MM.1S (cell line): ENCODE measurements at places on chromosomes 2 and 18.

DNA sequence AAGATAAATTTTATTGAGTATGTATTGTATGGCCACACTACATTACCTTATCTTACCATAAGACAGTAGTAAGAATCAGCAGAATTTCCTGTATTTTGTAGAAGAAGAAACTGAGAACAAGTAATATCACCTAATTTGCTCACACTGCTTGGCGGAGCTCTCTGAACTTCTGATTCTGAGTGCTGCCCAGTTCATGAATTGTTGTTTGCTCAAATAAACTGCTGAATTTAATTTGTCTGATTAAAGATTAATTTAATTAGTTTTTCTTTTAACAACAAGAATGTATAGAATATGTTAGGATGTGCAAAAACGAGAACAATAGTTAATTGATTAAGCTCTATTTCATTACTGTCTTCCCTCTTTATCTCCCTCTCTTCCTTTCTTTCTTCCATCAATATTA, 100.1 kb upstream of the ERBB4 start:
- DNase-seq, result no peak

- DNase-seq, result no peak
Measured at GRCh38 chr2:237440819-237441281, 26.9 kb upstream of the COL6A3 start.

DNA sequence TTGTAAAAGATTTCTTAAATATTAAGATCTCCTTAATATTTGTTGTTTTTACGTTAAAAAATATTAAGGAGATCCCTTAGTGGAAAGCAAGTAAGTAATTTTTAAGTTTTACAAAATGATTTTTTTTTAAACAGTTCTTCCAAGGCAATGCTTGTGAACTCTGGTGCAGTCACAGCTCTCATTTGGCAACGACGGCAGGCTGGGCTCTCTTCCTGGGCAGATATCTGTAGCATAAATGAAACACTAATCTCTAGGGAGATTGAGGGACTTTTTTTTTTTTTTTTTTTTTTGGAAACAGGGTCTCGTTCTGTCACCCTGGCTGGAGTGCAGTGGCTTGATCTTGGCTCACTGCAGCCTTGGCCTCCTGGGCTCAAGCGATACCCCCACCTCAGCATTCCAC, 38.5 kb downstream of the GORASP2 start:
- DNase-seq, result no peak

DNA sequence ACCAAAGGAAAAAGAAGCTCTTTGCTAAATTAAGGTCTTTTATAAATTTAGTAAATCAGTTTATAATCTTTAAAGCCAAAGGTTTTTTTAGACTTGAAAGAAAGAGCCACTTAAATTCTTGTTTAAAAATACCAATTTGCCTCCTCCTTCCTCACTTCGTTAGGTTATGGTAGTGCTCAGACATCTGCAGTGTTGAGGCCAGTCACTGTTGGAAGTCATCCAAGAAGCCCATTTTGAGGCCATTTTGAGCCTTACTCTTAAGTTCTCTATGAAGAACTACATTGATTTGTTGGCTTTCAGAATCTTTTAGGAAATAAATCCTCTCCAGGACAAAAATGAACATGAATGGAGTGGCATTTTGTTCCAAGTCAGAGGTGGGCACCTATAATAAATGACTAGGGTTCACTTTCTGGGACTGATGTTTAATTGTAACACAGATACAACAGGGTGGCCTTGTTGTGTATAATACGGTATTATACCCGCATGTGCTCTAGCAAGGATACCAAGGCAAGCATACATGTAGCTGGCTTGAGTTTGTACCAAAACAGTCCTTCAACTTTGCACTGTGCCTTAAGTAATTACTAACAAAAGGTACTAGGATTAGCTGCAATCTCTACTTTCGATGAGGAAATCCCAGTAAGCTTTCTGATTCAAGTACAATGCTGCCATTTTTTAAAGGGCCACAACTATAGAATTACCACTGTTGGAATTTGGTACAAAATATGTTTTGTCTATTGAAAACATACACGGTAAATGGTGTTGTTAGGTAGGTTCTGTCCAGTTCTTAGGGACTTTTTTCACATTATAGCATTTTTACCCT, 22.8 kb downstream of the SLC66A3 start:
- peak; percentile 18 for DNase-seq

GRCh38 chr2:17813742-17814473, 2.4 kb upstream of the MSGN1 start:
- DNase-seq, result peak; percentile 44

GRCh38 chr2:118048401-118048800, 34.5 kb upstream of the CCDC93 start:
- DNase-seq, result no peak

DNA sequence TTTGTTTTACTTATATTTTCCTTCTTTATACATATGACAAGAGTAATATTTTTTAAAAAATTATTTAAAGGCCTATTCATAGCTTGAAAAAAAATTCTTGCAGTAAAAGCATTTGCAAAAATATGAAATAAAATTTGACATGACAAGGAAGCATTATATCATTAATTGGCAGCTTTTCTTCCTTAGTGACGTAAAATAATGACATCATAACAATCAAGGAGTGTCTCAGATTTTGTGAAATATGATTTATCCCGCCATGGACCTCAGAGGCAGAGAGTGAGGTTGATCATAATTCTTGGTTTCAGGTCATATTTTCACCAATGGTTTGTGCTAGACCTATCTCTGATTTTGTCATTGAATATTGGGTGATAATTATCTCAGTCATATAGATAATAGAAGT, 176.0 kb downstream of the MIB1 start:
- no peak for DNase-seq

DNA sequence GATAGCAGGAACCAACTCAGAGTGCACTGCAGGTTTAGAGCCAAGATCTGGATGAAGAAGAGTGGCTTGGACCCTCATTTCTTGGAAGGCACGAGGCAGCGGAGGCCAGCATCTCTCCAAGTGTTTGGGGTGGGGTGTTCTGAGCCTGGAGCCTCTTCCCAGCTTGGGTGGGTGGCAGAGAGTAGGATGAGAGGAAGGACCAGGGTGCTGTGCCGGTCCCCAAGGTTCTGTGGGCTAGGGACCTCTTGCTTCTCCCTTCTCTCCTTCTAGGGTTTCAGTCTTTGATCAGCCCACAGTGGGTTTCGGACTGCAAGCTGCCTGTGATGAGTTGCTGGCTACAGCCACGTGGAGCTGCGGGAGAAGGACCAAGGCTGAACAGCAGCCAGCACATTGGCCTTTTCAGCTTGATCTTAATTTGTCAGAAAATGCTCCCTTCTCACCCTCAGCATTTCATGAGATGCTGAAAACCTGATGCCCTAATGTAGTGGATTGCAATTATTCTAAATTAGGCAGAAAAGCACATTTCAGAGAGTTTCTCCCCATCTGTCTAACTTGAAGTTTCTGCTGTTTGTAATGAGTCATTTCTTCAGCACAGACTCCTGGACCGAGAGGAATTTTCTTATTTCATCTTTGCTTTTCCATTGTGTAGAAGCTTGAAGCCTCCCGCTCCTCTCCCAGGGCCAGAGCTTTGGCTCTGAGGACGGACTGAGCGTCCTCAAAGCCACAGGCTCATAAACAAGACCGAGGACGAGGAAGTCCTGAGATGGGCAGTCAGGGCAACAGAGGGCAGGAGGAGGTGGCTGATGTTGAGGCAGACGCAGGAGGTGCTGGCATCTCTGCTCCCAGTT, 99.1 kb upstream of the HDAC4 start:
- no peak for DNase-seq

DNA sequence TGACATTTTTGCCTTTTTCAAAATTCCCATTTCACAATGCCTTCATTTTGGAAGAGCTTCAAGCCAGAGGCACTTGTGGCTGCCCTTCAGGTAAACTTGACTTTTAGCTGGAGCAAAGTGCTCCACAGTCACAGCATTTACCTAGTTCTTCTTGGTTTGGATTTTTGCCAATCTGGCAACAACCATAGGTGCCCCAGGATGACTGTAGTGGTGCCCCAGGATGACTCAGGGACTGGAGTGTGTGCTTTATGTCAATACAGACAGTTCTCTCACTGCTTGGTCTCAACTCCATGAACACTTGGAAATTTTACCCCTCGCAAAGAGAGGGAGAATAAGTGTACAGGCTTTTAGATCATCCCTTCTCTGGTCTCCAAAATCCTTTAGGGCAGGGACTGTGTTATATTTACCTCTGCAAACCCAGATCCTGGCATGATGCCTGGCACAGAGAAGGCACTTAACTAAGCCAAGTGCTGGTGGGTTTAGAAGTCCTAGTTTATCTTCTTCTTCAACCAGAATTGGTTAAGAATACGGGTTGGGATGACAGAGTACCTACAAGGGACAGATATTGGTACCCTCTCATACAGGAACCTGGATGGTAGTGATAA, 15.3 kb upstream of the PTPN4 start:
- DNase-seq, result no peak

DNA sequence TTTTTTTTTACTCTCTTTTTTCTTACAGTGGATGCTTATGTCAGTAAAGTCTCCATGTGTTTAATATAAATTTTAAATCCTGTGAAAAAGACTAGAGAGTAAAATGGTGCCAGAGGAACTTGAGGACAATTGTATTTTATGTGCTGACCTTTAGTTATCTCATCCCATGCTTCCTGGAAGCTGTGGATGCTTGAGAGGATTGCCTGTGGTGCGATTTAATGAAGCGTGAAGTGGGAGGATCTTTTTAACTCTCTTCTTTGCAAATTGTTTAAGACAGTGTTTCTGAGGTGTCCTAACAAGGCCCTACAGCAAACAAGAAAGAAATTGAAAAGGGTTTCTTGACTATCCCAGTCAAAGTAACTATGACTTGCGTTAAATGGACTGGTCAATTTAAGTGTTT, 84.2 kb downstream of the DTNA start:
- DNase-seq, result no peak

- DNase-seq, result no peak
Measured at GRCh38 chr2:30764021-30764800, 43.0 kb downstream of the CAPN13 start.

DNA sequence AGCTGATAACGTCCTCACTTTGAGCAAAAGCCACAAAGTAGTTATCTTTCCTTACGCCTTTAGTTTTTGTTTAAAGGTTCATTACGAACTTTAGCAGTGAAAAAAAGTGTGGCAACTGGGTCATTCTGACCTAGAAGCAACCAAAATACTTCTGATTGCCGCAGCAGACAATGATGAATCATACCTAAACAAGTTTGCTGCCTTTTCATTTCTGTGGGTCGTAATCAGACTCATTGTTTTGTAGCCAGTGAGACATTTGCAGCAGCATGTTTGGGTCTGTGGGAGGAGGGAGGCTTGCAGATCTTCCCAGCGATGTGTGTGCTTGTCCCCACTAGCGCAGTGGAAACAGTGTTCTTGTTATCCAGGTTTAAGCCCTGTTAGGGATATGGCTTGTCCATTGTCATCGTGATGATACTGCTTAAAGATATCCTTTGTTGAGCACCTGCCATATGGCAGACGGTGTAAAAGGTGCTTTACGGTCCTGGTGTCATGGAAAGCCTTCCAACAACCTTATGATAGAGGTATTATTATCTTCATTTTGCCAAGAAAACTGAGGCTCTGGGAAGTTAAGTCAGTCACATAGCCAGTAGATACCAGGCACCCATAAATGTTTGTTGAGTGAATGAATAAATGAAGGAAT, 1.3 kb upstream of the GREB1 start:
- no peak for DNase-seq

GRCh38 chr18:49456794-49457193, 3.7 kb downstream of the DYM start:
- no peak for DNase-seq

GRCh38 chr2:231514951-231515297, 15.3 kb downstream of the NMUR1 start:
- no peak for DNase-seq

DNA sequence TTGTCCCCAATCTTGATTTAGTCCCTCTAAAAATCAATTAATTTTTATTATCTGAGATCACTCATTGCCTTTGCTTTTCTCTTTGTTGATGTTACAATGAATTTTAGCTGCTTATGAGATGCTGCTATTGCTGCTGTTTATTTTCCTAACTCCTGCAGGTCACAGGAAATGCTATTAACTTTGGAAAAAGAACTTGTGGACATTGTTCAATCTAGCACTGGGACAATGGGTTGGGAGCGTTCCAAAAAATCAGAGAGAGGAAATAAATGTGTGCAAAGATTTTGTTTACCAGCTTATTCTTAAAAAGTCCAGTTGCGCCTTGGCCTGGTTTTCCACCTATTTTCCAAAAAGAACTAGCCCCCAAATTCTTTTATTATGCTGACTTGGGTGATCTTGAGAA, 268.3 kb downstream of the PTH2R start:
- no peak for DNase-seq

- no peak for DNase-seq
Measured at GRCh38 chr2:43239981-43240765, 13.8 kb upstream of the ZFP36L2 start.

- DNase-seq, result no peak
Measured at GRCh38 chr2:23302591-23302990, 82.4 kb upstream of the KLHL29 start.

DNA sequence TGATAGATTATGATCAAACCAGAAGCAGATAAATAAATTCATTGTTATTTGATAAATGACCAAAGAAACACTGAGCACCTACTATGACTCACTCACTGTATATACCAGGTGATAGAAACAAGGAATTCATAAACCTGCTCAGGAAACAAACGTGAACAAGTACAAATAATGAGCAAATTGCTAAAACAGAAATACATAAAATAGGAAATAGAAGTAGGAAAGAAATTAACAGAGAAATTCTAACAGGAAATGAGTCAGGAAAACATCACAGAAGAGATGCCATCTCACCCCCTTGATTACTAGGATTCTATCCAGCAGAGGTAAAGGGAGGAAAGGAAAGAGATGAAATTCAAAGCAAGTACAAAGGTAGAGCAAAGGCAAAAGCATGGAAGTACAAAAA, 31.3 kb downstream of the EXOC6B start:
- DNase-seq, result no peak

DNA sequence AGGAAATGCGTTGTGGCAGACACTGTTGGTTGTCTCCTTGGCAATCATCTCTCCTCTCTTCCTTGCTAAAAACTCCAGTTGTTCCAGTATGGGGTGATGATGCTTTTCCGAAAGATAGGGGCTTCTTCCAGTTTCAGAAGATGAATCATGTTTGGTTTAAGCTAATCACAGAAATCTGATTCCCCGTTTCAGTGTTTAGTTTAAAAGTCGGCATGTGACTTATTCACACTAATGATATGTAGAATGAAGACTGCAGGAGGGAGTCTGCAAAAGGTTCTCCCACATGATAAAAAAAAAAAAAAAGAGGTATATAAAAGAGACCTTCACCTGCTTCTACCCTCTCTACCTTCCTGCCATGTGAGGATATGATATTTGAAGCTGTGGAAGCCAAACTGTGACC, 239.0 kb upstream of the SIX2 start:
- no peak for DNase-seq

DNA sequence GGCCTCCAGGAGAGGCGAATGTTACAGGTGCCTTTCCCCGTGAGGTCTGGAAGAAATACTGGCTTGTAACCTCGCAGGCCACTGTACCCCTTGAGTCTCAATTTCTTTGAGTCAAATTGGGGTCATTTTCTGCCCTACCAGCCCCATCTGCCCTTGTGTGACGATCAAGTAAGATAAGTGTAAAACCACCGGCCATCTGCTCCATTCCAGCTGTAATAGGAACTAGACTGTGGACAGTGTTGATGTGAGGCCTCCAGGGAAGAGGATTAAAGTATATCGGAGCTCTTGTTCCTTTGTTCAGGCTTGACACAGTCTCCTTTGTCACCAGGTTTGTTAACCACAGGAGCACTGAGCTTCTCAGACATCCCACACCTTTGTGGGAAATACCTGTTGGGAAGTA, 65.6 kb downstream of the MRPS9 start:
- DNase-seq, result no peak

GRCh38 chr2:106108351-106108750, 85.8 kb downstream of the UXS1 start:
- no peak for DNase-seq

GRCh38 chr2:173755798-173756197, 209.4 kb downstream of the SP3 start:
- DNase-seq, result no peak
